GM23248 (cell line): ENCODE measurements at places on chromosomes 5 and 9. TPM values are rescaled to one million over a fixed set of nuclear protein-coding genes. Genes with fewer than 3 reads are reported as not detected.

The DROSHA gene
- polyA plus RNA-seq = 27.4 and 28.7 TPM in 2 replicates

The APBA1 gene
- polyA plus RNA-seq = 0.93 and 1.6 TPM in 2 replicates

The DMAC1 gene
- polyA plus RNA-seq = 78.2 and 79.1 TPM in 2 replicates

The CCDC192 gene
- 0.30 and 0.40 TPM in 2 replicates for polyA plus RNA-seq
